ENCODE measurements at places on chromosomes 1 and 21.
A peak's percentile ranks its signal among the peaks of the same experiment; 100 is the strongest.

GRCh38 chr1:153842006-153842471 is 66.8 kb downstream of the SLC27A3 start:
- no peak for DNase-seq

GRCh38 chr1:220274251-220274855 is 2.1 kb upstream of the RAB3GAP2 start:
- DNase-seq: no peak

DNA sequence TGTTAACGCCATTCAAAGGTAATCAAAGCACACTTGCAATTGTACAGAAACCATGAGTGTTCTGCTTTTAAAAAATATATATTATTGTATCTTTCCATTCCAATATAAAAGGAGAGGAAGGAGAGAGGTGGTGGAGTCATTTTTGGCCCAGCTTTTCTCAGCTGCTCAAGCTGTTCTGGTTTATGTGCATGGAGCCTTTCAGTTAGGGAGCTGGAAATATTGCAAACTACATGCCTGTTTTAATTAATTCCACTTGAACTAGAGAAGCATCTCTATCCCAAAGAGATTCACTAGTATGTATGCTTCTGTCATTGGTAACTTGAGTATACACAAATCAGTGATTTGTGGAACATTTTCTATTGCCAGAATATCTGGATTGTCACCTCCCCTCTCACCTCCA is 28.5 kb upstream of the C1orf105 start:
- no peak for DNase-seq

DNA sequence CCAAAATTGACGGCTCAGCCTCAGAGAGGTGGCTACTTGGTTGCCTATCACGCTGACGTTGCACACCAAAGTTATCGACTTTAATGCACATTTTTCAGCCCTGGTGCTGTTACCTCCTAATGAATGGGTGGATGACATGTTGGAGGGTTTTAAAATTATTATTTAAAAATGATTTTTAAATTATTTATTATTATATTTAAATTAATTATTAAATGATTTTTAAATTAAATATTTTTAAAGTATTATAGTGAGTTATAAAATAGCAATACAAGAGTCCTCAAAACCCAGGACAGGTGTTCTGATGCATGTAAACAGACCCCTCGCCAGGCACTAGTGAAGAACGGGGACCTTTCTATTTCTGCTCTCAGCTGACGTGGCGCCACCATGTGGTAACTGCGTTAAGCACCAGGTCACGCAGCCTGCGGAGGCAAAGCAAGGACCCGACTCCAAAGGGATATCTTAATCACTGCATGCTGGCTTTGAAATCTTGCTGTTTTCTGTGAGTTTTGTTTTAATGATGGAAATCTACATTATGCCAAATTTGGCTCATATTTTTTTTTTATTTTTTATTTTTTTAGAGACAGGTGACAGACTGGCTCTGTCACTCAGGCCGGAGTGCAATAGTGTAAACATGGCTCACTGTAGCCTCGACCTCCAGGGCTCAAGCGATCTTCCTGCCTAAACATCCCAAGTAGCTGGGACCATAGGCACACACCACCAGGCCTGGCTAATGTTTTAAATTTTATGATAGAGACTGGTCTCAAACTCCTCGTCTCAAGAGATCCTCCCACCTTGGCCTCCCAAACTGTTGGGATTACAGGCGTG is 22.6 kb downstream of the CASP9 start:
- DNase-seq: peak; percentile 57

GRCh38 chr1:5658340-5659316 is 333.6 kb downstream of the NPHP4 start:
- no peak for DNase-seq

DNA sequence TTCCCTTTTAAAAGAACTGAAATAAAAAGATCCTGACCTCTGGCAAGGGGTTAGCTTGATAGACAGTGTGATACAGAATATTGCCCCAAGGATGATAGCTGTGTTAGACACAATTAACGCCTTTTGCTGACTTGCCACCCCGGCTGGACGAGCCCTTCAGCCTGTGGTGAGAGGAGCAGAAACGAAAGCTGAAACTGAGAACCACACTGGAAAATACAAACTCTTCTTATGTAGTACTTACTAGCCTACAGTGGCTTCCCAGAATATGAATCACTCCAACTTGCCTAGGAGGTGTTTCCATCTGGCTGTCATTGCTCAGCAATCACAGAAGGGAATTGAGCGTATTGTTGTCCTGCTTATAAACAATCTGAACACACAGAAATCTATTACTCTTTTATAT is 22.9 kb downstream of the SAMSN1 start:
- DNase-seq: peak; percentile 46

GRCh38 chr1:78432016-78432415 is 58.8 kb upstream of the PTGFR start:
- no peak for DNase-seq

DNA sequence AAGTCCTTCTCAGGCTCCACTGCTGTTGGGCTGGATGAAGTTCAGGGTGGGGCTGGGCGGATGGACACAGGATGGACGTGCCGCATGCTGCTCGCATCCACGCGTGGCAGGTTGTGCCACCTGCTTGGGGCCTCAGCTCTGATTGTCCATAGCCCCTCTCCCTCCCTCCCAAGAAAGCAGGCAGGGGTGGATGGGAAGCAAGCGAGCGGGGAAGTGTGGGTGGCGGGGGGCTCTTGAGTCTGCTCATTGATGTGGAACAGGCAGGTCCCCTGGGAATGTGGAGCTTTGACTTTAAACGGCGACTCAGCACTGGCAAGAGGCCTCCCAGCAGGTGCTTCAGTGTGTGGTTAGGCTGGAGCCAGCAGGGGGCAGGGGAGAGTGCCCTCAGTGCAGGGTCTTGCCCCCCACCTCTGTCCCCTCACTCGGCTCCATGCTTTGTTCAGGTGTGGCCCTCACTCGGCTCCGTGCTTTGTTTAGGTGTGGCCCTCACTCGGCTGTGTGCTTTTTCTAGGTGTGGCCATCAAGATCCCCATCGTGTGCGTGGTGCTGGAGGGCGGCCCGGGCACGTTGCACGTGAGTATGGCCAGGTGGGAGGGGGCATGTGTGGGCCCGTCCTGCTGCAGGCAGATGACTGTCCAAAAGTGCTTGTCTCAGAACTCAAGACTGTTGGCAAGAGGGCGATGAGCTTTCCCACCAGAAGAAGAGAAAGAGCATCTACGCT is 23.9 kb downstream of the TRPM2 start:
- DNase-seq: no peak

GRCh38 chr1:94542088-94542870 is 720 bp upstream of the F3 start:
- no peak for DNase-seq

- no peak for DNase-seq
Measured at GRCh38 chr1:182927693-182928433, 25.1 kb downstream of the SHCBP1L start.

GRCh38 chr1:145997016-145997717 is 788 bp upstream of the TXNIP start:
- DNase-seq: no peak

DNA sequence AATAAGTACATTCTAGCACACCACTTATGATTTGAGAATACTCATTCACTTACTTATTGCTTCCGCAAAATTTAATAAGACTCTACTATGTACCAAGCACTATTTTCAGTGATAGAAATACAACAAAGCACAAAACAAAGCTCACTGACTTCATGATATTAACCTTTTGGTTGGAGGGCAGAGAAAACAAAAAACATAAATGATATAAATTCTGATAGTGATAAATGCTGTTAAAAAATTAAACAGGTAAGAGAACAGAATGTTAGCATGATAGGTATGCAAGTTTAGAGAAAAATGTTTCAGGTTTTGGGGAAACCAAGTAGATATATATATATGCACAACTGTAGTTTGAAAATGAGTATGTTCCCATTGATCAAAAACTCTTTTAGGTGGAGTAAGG is 1.2 kb downstream of the LRRC40 start:
- DNase-seq: no peak

GRCh38 chr21:37458669-37459276 is 92.2 kb downstream of the DYRK1A start:
- DNase-seq: no peak

GRCh38 chr1:115170961-115171392 is 81.7 kb upstream of the TSPAN2 start:
- DNase-seq: no peak

- no peak for DNase-seq
Measured at GRCh38 chr1:218620956-218621355, 275.8 kb downstream of the TGFB2 start.

- no peak for DNase-seq
Measured at GRCh38 chr1:207937204-207937603, 26.3 kb upstream of the CD34 start.

GRCh38 chr1:69305621-69306020 is 262.1 kb upstream of the LRRC7 start:
- no peak for DNase-seq

DNA sequence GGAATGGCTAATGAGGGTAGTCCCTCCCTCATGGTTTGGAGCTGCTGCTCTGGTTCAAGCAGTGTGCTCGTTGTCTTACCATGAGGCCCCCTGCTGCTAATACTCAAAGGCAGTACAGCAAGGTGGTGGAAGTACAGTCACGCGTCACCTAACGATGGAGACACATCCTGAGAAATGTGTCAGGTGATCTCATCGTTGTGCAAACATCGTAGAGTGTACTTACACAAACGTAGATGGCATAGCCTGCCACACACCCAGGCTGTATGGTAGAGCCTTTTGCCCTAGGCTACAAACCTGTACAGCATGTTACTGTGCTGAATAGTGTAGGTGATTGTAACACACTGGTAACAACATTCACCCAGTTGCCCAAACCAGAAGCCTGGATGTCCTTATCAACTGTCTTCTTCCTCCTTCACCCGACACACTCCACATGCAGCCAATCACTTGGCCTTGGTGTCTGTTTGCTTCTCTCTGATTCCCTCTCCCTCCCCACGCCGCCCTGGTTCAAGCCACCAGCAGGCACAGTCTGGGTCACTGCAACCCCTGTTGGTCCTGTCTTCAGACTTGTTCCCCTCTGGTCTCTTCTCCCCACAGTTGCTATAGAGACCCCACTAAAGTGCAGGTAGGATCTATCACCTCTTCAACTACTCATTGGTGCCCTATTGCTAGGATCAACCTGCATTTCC is 6.0 kb upstream of the KCNA2 start:
- DNase-seq: no peak

- DNase-seq: peak; percentile 65
Measured at GRCh38 chr1:65002508-65003315, 36.4 kb upstream of the JAK1 start.

- DNase-seq: peak; percentile 81
Measured at GRCh38 chr1:234599617-234600417, 10.2 kb downstream of the IRF2BP2 start.

- DNase-seq: no peak
Measured at GRCh38 chr1:164773102-164773501, 214.1 kb downstream of the PBX1 start.

GRCh38 chr1:21706151-21706835 is 37.1 kb upstream of the RAP1GAP start:
- no peak for DNase-seq

DNA sequence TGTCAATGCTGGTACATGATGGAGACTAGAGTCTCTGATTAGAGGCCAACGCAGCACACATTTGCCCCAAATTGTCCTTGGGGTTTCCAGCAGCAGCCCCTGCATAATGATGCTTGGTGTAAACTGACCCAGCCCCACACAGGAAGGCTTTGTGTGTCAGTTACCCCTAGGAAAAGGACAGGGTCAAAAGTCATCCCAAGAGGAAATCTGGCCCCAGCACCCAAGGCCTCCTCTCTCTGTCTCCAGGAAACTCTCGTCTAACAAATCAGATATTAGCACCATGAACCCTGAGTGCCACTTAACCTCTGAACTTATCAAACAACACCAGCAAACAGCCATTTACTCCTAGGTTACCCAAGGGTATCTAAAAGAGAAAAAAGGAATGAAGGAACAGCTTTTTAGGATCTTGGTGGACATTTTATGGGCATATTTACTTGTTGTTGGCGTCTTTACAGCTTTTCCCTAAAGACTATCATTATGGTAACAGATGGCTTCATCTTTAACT is 84.5 kb downstream of the PSMG1 start:
- no peak for DNase-seq

- no peak for DNase-seq
Measured at GRCh38 chr1:157596384-157596783, 1.5 kb downstream of the FCRL4 start.

DNA sequence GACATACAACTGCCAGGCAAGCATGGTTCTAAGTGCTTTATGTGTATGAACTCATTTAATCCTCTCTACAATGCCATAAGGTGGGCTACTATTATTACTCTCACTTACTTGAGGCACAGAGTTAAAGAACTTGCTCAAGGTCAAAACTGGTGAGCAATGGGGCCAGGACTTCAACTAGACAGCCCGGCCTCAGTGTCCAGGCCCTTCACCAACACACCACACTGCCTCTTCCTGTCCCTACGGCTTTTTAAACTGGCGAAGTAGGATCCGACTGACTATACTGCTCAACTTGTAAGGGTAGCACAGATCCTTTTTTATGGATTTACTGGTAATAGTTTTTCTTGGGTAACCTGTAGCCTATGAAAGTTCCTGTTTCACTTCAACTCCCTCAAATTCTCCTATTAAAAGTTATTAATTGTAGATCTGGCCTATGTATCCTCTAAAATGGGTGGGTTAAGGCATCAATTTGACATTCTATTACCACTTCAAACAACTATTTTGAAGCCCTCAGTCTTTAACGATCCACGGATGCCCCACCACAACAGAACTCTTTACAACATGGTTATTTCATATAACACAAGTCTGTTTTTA is 4.3 kb downstream of the ERRFI1 start:
- DNase-seq: no peak

DNA sequence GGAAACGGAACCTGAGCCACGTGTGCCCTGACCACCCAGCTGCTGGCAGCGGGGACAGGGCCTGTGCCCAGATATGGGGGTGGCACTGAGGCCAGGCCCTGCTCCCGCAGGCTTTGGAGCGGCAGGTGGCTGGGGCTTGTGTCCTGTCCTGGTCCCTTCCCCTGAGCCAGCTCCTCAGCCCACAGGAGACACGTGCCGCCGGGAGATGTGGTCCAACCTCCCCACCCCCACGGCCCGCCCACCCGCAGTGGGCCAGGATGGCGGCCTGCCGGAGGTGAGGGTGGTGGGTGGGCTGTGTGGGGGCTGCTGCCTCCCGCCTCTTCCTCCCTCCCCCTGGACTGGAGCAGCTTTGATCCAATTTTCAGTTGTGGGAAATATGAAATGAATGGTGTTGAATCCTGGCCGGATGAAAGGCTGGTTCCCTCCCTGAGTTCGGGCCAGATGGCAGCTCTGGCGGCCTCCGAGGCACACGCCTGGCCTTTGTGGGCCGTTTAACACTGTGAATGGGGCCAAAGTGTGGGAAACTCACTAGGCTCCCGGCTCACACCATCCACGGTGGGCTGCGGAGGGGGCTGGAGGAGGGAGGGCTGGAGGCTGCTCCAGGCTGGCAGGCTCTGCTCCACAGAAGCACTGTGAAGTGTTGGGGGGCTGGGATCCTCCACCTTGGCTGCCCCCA is 2.6 kb upstream of the HES5 start:
- no peak for DNase-seq

- no peak for DNase-seq
Measured at GRCh38 chr1:37143800-37144199, 109.5 kb upstream of the GRIK3 start.

- DNase-seq: no peak
Measured at GRCh38 chr1:105591681-105592080, 1464.8 kb upstream of the PRMT6 start.

- DNase-seq: no peak
Measured at GRCh38 chr1:119472819-119473175, 34.2 kb upstream of the HSD3B1 start.

- no peak for DNase-seq
Measured at GRCh38 chr1:4657244-4657789, 2.9 kb downstream of the AJAP1 start.
